Gastrocnemius medialis (tissue), 4 donors: ENCODE measurements at places on chromosomes 11 and 22.

DNA sequence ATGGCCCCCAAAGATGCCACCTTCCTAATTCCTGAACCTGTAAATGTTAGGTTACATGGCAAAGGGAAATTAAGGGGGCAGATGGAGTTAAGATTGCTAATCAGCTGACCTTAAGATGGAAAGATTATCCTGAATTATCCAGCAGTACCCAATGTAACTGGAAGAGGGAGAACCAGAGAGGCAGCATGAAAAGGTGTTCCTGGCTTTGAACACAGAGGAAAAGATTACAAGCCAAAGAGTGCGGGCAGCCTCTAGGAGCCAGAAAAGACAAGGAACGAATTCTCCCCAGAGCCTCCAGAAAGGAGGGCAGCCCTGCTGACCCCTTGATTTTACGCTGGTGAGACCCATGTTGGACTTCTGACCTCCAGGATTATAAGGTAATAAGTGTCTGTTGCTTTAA, 15.1 kb upstream of the THRSP start:
- DNase-seq = no peak

DNA sequence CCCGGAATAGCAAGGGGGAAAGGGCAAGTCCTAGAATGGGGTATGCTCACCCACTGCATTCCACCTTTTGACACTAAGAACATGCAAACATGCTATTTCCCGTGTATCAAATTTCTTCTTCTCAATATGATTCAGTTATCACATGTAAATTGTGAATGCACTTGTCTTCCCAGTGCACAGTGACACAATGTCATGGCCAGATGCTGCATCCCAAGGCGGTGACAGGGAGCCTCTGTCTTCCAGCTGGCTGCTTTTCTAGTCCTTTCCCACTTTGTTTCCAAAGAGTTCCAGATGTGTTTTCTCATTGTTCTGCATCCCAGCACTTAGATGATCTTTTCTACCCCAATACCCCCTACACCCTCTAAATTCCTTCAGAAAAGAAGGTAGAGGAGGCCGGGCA, 12.4 kb downstream of the SLC25A18 start:
- DNase-seq = no peak

GRCh38 chr11:120233207-120233803, 6.6 kb upstream of the POU2F3 start:
- DNase-seq = no peak

DNA sequence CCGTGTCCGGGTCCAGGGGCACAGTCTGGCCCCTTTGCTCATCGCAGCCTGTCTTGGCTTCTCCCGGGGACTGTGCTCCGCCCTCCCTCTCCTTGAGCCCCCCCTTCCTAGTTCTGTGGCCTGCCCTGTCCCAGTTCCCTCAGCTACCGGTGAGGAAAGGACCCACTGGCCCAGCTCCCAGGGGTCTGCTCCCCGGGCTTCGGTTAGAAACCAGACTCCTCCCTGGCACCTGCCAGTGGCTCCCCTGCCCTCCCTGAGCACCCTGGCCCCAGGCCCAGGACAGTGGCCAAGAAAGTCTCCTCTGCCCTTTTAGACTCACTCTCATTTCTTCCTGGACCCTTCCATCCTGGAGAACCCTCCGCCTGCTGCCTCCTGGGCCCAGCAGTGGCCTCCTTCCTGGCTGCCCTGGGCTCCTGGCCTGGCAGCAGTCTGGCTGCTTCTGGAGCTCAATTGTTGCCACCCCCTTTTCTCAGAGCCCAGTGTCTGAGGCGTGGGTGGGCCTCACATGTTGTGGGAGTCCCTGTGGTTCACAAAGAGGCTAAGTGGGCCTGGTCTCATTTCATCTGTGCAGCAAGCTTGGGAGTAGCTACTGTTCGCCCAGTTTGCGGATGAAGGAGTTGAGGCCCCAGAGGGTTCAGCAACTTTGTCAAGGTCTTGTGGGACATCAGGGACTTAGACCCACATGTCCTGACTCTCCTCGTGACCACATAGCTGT, 12.6 kb downstream of the PRDM11 start:
- DNase-seq = no peak

- DNase-seq = no peak
These were observed 34.0 kb upstream of the MMP13 start for GRCh38 chr11:102989379-102990047.

DNA sequence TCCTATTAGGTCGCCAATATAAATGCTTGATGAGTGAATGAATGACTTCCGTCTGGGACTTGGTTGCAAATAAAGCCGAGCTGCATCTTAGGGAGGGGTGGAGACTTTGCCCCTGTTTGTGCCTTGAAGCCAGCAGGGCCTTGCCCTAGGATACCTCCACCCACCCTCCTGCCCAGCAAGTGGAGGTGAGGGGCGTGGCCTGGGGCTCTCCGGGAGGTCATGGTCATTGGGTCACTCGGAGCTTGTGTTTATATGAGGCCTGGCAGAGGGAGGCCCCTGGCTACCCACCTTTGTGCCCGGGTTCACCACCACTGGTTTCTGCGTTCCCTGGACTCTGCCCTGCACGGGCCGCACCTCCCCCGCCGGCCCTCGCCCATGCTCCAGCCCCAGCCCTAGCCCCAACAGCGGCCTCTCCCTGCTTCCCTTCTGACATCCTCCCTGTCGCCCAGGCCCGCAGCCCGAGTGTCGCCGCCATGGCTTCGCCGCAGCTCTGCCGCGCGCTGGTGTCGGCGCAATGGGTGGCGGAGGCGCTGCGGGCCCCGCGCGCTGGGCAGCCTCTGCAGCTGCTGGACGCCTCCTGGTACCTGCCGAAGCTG, 4.3 kb downstream of the MPST start:
- no peak for DNase-seq

- DNase-seq = no peak
These were observed 7.0 kb downstream of the TNNI2 start for GRCh38 chr11:1845561-1846452.

DNA sequence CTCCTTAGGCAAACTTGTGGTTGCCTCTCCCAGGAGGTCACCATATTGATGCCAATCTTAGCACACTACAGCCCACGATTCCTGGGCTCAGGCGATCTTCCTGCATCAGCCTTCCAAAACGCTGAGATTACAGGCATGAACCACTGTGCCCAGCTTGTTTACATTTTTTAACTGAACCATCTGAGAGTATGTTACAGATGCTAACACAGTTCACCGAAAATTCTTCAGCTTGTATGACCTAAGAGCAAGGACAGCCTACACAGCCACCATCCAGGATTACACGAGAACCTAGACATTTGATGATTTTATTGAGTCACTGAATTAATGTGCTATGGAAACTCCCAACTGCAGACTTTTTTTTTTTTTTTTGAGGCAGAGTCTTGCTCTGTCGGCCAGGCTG, 5.8 kb upstream of the LGALS1 start:
- no peak for DNase-seq

GRCh38 chr11:61278001-61278470, 17.1 kb downstream of the VWCE start:
- DNase-seq = no peak

DNA sequence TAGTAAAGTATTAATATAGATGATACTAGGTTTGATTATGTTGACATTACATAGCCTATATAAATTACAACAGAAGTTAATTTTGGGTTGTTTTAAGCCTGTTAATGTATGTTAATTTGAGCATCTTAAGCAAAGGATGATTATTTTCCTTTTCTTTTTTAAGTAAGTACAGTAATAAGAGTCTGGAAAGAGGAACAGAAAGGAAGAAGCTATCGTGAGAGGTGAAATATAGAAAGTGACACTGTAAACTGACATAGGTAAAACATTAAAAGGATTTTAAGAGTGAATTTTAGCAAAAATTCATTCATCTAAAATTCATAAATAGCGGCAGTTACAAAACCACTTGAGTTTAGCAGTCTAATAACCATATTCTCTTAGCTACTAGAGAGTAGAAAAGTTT, 45.5 kb downstream of the FAR1 start:
- no peak for DNase-seq

- no peak for DNase-seq
These were observed 38.9 kb upstream of the EED start for GRCh38 chr11:86205421-86206336.

- DNase-seq = no peak
These were observed 100.4 kb upstream of the NECTIN1 start for GRCh38 chr11:119829402-119829801.

DNA sequence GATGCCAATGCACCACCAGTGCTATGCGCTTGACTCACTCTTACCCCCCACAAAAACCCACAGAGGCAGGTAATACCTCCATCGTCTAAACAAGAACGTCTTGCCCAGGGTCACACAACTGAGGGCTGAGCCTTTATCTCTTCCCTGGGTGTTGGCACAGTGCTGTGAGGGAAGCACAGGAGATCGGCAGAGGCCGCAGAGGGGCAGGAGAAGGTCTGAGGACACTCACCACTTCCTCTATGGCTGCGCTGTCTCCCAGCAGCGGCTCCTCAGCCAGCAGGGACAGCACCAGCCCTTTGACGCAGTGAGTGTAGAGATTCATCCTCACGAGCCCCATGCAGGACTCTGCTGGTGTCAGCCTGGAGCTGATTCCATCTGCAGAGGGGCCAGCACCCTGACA, 19.9 kb downstream of the HPS4 start:
- DNase-seq = no peak

DNA sequence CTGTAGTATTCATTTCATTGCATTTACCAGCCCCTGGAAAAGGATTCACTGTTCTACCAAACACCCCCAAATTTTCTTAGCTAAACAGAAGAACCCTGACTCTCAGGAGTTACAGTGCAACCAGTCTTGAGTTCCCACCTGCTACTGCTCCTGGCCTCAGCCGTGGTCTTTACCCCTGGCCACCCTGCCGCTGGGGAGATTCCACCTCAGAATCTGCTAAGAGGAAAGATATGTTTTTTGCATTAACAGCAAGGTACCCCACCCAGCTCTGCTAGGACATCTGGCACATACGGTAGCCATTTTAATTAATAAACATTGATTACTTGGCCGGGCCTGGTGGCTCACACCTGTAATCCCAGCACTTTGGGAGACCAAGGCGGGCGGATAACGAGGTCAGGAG, 9.0 kb downstream of the JAML start:
- DNase-seq = no peak

DNA sequence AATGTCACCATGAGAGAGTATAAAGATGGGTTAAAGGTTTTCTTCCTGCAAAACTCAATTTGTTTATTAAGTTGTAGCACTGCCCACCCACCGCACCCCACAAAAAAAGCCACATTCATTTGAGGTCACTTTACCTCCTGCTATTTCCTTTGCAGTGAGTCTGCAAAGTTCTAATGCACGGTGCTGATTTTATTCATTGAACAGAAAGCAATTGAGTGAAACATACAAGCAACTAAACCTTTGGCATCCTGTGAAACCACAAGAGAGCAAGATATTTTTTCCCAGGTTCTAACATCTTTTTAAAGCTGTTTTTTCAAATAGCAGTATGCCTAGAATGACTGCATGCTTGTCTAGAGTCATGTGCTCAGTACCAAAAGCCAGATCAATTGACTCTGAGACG, 39.0 kb downstream of the RRAS2 start:
- DNase-seq = no peak

- peak; percentile 30 for DNase-seq
These were observed 1.8 kb upstream of the RASD2 start for GRCh38 chr22:35538801-35539321.

DNA sequence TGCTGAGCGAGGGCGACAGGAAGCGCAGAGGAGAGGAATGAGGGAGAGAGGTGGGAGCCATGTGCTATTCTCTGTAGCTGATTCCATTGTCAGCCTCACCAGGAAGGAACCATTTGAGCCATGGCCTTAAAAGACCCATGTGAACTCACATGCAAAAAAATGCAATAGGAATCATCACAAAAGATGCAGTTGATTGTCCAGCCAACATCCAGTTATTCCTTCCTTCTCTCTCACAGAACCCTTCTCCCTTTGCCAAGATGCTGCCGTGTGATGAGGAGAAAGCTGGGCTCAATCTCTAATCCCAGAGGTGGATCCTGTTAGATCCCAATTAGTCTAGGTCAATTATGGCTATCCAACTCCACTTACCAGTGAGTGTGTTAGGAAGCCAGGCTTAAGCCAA, 58.2 kb upstream of the RRAS2 start:
- DNase-seq = no peak

GRCh38 chr22:37242395-37242918, 1.6 kb downstream of the RAC2 start:
- no peak for DNase-seq

DNA sequence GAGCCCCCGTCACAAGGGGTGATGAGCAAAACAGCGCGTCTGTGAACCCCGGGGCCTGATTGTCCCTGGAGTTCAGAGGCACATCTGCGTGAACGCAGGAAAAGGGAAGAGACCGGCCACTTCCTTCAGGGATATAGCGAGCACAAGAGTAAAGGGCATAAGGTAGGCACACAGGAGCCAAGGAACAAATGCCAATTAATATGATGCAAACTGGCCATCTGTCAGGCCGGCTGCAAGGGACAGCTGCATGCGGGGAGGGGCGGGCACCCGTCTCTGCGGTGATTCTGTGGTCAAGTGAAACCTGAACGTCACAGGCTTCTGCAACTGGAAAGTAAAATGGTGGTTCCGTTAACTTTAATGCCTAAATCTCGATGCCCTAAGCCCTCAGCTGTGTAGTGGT, 64.7 kb downstream of the TRIM29 start:
- peak; percentile 75 for DNase-seq

DNA sequence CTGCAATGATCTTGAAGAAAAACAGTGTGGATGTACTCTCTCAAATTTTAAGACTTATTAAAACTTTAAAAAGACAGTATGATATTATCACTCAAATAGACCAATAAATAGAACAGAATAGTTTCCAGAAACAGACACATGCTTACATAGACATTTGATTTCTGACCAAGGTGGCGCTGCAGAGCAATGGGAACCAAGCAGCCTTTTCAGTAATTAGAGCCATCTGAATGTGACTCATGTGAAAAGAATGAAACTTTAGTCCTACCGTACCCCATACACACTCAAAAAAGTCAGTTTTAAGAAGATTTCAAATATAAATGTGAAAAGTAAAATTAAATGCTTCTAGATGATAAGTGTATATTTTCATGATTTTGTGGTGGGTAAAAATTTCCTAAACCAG, 74.2 kb upstream of the MS4A8 start:
- no peak for DNase-seq

DNA sequence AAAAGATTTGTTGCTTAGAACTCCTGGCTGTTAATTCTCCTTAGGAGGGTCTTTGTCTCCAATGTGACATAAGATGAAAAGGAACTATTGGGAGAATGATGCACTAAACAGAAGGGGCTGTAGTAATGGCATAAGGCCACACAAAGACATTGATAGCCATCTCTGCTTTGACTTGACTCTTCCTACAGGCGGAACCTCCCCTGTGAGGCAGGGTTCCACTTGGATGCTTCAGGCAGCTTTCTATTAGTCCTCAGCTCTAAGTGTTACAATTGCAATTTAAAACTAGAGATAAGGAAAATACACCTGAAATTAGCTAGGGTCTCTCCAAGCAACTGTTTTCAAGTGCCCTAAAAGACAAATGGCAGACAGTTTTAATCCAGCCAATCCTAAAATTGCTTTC, 391.6 kb upstream of the CCDC90B start:
- DNase-seq = no peak

DNA sequence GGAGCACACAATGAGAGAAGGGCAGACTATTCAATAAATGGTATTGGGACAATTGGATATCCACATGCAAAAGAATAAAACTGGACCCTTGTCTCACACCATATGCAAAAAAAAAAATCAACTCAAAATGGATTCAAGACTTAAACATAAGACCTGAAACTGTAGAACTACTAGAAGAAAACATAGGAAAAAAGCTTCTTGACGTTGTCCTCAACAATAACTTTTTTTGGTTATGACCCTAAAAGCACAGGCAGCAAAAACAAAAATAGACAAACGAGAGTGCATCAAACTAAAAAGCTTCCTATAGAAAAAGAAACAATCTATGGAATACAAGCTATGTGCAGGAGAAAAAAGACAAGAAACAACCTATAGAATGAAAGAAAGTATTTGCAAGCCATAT, 37.1 kb upstream of the EED start:
- DNase-seq = no peak
